ENCODE measurements at places on chromosomes 7 and 10.

DNA sequence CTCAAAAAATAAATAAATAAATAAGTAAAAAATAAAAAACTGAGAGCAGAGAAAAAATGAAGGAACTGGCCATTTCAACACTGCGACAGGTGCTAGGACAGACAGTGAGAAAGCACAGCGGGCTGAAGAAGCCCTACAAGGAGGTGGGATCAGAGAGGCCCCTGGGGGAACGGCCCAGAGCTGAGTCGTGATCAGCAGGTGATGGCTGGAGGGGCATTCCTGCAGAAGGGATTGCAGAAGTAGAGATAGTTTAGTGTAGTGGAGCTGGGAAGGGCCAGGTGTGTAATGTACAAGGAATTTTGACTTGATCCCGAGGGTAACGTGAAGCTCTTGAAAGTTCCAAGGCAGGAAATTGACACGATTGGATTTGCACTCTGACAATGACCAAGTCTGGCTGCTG lies 112.1 kb downstream of the CUL2 start:
- H3K4me1 ChIP-seq = no peaks in the 10 kb centered on the region
- no peaks in the 10 kb centered on the region for H3K27me3 ChIP-seq
- H3K36me3 ChIP-seq = no peaks in the 10 kb centered on the region
- no peak overlapping the region for H3K27ac ChIP-seq
- DNase-seq = no peak

DNA sequence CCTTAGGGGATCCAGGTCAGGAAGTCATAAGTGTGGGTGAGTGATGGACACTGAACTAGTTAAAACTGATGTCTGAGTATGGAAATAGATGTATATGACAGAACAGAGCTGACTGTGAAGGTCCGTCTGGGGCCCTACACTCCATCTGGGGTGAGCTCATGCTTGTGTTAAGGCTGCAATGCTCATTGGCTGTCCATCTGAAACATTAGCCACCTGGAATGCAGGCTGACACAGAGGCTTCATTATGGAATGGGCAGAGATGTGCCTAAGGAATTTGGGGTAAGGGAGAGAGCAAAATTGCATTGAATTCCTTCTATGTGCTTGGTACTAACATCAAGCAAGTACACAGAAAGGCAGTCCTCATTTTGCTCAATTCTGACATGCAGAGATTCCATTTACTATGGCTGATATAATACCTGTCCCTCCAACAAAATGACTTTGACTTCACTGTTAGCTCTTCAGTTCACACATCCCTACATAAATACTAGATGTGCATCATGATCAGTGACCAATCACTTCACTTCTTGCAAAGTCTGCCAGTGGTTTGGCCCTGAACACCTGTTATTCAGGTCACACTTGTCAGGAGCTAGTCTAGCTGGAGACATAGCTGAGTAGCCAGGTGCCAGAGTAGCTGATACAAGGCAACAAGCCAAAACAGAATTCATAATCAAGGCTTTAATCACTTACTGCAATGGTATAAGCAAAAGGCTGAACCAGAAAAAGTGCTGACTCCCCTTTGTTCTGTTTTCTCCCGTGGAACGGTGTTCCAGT lies 128.9 kb upstream of the VWC2 start:
- H3K4me3 ChIP-seq = no peak overlapping the region
- H3K27ac ChIP-seq = no peak overlapping the region
- no peaks in the 10 kb centered on the region for H3K27me3 ChIP-seq
- no peak for DNase-seq
- no peaks in the 10 kb centered on the region for H3K4me1 ChIP-seq
- H3K36me3 ChIP-seq = no peaks in the 10 kb centered on the region

- no peaks in the 10 kb centered on the region for H3K27me3 ChIP-seq
- H3K27ac ChIP-seq = no peak overlapping the region
- H3K36me3 ChIP-seq = no peaks in the 10 kb centered on the region
- H3K4me1 ChIP-seq = no peaks in the 10 kb centered on the region
Measured at GRCh38 chr7:85890244-85890811, 703.5 kb upstream of the SEMA3D start.

DNA sequence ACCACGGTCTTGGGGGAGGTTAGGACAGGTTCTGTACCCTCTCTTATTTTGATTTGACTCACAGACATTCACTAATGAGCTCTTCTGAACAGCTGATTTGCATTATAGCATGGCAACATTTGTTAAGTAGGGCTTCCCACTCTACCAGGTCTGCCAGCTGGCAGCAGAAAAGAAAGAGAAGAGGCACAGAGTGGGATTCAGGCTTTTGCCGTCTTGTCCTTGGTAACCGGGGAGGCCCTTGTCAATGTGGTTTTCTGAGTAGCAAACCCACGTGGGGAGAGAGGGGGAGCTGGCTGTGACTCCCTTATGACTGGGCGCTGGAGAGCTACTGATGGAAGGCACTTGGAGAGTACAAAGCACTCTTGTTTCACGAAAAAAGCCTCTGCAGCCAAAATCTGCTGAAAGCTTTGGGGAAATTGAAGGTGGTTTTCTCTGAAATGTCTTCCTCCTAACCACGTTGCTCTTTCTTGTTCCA lies 355.3 kb upstream of the GALNT17 start:
- no peaks in the 10 kb centered on the region for H3K27me3 ChIP-seq
- H3K36me3 ChIP-seq = peaks cover 27% of the 10 kb centered on the region
- H3K27ac ChIP-seq = no peak overlapping the region
- H3K4me3 ChIP-seq = no peak overlapping the region
- no peak for DNase-seq
- H3K4me1 ChIP-seq = no peaks in the 10 kb centered on the region

GRCh38 chr7:44272456-44272855 lies 52.9 kb downstream of the CAMK2B start:
- no peak overlapping the region for H3K4me3 ChIP-seq
- H3K27ac ChIP-seq = no peak overlapping the region
- no peaks in the 10 kb centered on the region for H3K36me3 ChIP-seq
- no peak for DNase-seq
- peaks cover 1% of the 10 kb centered on the region for H3K27me3 ChIP-seq

GRCh38 chr10:29557665-29558064 lies 77.1 kb downstream of the SVIL start:
- no peak overlapping the region for H3K4me3 ChIP-seq
- no peak overlapping the region for H3K27ac ChIP-seq
- H3K27me3 ChIP-seq = no peaks in the 10 kb centered on the region
- no peaks in the 10 kb centered on the region for H3K36me3 ChIP-seq

DNA sequence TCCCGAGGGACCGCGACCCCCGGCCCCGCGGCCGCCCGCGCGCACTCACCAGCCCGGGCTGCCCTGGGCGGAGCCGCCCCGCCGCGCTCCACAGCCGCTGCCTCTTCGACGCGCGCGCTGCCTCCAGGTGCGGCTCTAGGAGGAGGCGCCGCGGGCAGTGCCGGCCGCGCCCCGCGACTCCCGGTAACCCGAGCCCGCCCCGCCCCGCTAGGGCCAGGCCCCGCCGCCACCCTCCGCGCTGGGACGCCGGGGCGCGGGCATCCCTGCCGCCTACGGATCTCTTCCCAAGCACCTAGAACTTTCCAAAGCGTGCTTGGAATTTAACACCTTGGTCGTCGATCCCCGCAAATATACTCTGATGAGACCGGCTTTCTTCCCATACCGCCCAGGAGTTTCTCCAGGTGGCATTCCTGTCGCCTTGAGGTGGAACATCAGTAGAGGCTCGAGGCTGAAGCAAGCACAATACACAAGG lies at the start of gene SLC26A5:
Gene SLC26A5, minus strand, starts transcription at position 159 of the 472 bp plus-strand sequence. CDS start 24,693 bp downstream, outside the sequence.
- H3K27me3 ChIP-seq = peaks cover 4% of the 10 kb centered on the region
- no peak for DNase-seq
- H3K4me1 ChIP-seq = peaks cover 2% of the 10 kb centered on the region
- peak within 1 kb of the TSS; percentile 25 for H3K4me3 ChIP-seq

DNA sequence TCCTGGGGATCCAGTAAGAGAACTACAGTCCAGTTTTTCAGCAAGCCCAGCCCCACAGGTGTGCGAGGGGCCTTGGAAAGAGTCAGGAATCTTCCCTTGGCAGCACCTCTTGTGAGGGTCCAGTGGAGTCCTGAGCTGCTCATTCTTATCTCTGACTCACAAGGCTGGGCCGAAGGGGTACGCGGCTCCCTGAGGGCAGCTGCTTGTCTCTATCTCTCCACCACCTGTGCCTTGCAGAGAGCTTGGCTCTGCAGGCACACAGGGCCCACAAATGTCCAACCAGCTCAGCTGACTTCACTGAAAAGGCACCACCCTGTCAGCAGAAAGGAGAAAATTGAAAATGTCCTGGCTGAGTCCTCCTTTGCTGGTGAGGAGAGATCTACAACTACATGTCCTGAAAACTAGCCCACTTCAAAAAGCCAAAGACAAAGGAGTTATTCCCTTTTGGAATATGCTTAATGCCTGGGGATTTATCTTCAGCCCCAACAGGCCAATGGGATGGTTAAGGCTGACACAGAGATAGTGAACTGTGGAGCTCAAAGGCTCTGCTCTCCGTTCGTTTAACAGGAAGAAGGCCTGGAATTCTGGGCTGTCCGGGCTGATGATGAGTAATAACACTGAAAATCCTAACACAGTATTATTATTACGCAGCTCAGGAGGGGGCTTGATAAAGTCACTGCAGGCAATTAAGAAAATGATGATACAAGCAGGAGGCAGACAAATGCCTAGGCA lies 23.4 kb downstream of the UROS start:
- H3K36me3 ChIP-seq = no peaks in the 10 kb centered on the region
- DNase-seq = no peak
- H3K4me1 ChIP-seq = no peaks in the 10 kb centered on the region
- H3K27ac ChIP-seq = no peak overlapping the region
- no peak overlapping the region for H3K4me3 ChIP-seq

DNA sequence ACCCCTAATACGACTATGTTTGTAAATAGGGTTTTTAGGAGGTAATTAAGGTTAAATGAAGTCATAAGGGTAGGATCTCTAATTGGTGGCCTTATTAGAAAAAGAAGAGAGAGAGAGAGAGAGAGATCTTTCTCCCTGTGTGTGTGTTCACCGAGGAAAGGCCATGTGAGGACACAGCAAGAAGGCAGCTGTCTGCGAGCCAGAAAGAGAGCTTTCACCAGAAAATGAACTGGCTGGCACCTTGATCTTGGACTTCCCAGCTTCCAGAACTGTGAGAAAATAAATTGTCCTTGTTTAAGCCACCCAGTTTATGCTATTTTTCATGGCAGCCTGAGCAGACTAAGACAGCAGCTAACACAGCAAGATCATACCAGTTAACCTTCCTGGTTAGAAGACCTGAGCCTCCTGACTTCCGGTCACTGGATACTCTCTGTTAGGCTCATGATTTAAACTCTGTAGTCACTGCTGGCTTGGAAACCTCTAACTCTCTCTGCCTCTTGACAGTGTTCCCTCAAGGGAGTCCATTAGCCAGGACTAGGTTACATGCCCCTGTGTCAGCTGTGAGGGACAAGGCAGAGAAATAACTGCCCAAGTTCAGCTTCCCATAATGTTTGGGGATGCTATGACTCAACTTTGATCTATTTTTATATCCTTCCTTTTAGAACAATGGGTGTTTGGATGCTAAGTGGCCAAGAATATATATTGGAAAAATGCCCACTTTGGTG lies 102.3 kb downstream of the DYNC1I1 start:
- no peaks in the 10 kb centered on the region for H3K4me1 ChIP-seq
- H3K36me3 ChIP-seq = no peaks in the 10 kb centered on the region
- H3K27me3 ChIP-seq = no peaks in the 10 kb centered on the region
- DNase-seq = no peak

GRCh38 chr7:116571037-116571436 lies 46.2 kb downstream of the CAV1 start:
- DNase-seq = no peak
- no peak overlapping the region for H3K27ac ChIP-seq
- H3K36me3 ChIP-seq = no peaks in the 10 kb centered on the region
- no peaks in the 10 kb centered on the region for H3K27me3 ChIP-seq

DNA sequence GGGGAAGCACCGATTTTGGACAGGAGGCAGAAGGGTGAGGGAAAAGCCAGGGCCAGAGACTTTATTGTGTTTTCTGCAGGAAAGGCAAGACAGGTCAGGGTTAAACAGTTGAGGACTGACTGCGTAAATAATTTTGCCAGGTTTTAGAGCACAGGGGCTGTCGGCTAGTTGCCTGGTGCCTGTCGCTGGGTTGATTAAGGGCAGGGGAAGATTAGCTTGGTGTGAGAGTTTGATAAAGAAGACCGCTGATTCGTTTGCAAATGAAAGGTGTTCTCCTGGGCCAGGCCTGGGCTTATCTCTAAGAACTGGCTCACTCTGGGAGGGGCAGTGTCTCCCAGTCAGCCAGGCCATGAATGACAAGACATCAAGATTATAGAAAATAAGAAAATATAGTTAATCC lies 75.6 kb downstream of the SLC37A3 start:
- no peak overlapping the region for H3K4me3 ChIP-seq
- DNase-seq = no peak
- no peak overlapping the region for H3K27ac ChIP-seq
- H3K27me3 ChIP-seq = no peaks in the 10 kb centered on the region
- H3K4me1 ChIP-seq = peaks cover 3% of the 10 kb centered on the region

GRCh38 chr7:116786791-116787443 lies 75.5 kb upstream of the CAPZA2 start:
- H3K4me3 ChIP-seq = no peak overlapping the region
- H3K36me3 ChIP-seq = no peaks in the 10 kb centered on the region
- no peak for DNase-seq
- H3K27ac ChIP-seq = no peak overlapping the region
- H3K4me1 ChIP-seq = peaks cover 2% of the 10 kb centered on the region

DNA sequence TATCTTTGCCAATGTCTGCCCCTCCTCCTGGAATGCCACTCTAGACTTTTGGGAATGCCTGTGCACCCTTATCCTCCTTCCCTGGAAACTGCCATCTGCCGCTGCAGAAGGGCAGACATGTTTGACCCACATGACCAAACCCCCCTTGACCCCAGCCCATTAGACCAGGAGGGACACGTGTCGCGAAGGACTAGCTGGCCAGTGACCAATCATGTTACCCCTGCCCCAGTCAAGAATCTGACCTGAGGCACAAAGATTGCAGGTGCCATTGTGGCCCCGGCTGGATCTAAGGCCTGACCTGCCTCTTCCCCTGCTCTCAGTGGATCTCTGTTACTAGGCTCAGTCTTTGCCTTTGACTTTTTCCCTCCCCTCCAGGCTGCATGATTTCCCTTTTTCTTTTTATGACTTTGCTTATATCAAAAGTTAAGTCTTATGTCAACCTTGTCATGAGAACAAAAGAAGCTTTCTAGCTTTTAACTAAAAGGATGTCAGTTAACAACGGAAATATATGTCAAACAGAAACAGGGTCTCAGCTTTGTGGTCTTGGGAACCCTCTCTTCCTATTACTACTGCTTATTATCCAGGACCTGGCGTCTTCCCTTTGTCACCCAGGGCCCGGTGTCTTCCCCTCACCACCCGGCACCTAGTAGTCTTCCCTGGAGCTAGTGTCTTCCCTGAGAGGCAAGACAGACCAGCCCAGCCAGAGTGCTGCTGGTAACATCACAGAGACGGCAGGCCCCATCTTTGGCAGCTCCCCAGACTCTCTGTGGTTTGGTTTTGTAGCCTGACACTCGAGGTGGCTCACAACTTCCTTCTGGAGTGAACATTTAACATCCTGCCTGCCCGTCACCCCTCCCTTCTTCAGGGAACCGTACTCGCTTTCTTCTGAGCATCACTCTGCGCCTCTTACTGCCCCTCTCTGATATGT lies 24.4 kb upstream of the PPIF start:
- DNase-seq = no peak
- H3K4me3 ChIP-seq = no peak overlapping the region
- H3K4me1 ChIP-seq = no peaks in the 10 kb centered on the region
- H3K27ac ChIP-seq = no peak overlapping the region

Data from iPS DF 6.9 (cell line).